ENCODE measurements at places on chromosomes 6 and 20. TPM values are rescaled to one million over a fixed set of nuclear protein-coding genes. Genes with fewer than 3 reads are reported as not detected.

The ZBTB46 gene
- 2.2 TPM for total RNA-seq

DNA sequence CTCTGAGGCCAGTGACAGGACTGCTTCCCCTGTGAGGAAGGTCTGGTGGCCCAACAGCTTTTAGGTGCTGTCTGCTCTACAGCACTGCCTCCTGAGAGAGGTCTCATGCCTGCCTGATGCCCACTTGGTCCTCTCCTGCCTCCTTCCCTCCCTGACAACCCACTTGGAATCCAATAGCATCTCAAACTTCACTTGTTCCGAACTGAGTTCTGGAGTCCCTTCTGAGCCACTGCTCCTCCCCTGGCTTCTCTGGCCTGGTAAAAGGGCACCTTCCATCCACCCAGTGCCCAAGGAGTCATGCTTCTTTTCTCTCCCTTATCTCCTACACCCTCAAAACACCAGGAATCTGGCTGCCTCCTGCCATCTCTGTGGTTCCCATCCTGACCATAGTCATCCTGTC lies 1.9 kb downstream of the MAVS start:
- H3K27ac ChIP-seq = no peak overlapping the region
- no peaks in the 10 kb centered on the region for H3K36me3 ChIP-seq
- no peak for DNase-seq
- H3K27me3 ChIP-seq = no peaks in the 10 kb centered on the region

- H3K27ac ChIP-seq = no peak overlapping the region
- H3K4me3 ChIP-seq = no peak overlapping the region
- H3K4me1 ChIP-seq = no peaks in the 10 kb centered on the region
- no peaks in the 10 kb centered on the region for H3K27me3 ChIP-seq
- DNase-seq = no peak
- H3K36me3 ChIP-seq = no peaks in the 10 kb centered on the region
Observed at GRCh38 chr20:52724541-52724940, 247.6 kb upstream of the TSHZ2 start.

- H3K4me3 ChIP-seq = peak overlapping the region; percentile 73
- H3K4me1 ChIP-seq = no peaks in the 10 kb centered on the region
- no peaks in the 10 kb centered on the region for H3K27me3 ChIP-seq
- peak; percentile 93 for DNase-seq
Observed at GRCh38 chr6:7909323-7910276, 988 bp downstream of the TXNDC5 start.

The SUMO4 gene
- 1.2 TPM for total RNA-seq

DNA sequence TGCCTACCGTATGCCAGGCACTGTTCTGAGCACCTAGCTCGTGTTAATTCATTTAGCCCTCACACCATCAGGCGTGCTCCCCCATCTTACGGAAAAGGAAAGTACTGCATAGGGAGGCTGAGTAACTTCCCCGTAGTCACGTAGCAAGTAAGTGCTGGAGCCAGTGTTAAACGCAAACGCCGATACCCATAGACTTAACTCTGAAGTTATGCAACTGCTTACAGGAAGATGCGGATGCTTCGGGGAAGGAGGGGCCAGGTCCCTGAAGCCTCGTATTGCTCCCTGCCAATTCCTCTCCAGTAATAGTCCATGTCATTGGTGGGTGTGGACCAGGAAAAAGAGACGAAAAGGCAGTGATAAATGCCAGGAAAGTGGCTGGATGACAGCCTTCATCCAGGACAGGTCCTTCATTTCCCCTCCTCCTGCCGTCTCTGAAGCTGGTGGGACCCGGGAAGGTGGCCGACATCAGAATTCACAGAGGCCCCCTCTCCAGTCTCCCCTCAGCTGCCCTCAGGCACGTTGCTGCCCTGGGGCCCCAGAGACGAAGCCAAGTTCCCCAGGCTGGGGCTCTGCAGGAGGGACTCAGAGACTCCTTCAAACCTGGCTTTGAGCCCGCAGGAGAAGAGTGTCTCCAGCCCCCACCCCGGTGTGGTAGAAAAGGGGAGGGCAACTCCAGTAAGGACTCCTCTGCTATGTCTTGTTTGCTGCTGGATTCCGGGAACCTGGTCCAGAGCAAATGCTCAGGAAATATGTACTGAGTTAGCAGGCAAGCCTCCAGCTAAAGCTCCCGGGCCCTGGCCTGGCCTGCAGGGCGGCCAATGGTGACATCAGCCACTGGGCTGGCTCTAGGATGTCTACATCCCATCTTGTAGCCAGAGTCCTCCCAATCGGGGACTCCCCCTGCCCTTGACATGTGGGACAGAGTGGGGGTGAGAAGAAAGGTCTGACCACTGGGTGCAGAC lies 37.8 kb downstream of the RAB44 start:
- H3K4me3 ChIP-seq = no peak overlapping the region
- peak; percentile 76 for DNase-seq
- H3K27ac ChIP-seq = no peak overlapping the region
- H3K36me3 ChIP-seq = no peaks in the 10 kb centered on the region
- no peaks in the 10 kb centered on the region for H3K27me3 ChIP-seq
- H3K4me1 ChIP-seq = no peaks in the 10 kb centered on the region

The JAG1 gene
- 5.8 TPM for total RNA-seq

The CD93 gene
- total RNA-seq = 21.5 TPM

The ECT2L gene
- not detected for total RNA-seq

The SAMD3 gene
- total RNA-seq = 0.64 TPM

DNA sequence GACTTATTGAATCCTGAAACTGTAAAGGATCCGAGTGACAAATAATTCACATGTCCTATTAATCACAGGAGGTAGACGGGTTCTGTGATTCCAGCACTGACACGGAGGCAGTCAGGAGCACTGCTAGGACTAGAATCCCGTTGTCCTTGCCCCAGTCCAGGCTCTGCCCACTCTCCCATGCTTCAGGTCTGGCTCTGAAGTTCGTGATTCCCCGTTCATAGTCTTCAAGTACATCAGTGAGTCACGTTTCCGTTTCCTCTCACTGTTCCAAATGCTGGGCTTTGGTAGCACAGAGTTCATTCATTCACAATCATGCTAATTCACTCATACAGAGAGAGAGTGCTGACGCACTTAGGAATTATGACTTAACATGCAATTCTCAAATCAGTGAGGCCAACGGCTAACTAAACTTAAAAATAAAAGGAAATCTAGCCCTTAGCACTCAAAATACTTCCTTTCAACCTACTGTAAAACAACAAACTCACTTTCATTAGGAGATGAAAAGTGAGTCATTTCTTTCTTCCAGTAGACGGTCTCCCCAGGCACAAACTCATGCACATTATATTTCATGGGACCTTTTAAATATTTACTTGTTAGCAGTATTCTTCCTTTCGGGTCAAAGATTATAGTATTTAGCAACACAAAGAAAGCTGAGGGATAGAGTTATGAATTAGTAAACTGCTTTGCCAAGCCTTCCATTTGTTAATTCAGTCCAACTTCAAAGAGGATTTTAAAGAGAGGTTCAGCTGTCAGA lies 94.0 kb upstream of the NHSL1 start:
- no peaks in the 10 kb centered on the region for H3K36me3 ChIP-seq
- no peaks in the 10 kb centered on the region for H3K27me3 ChIP-seq
- DNase-seq = peak; percentile 60
- H3K4me3 ChIP-seq = peak overlapping the region; percentile 4
- peak overlapping the region; percentile 82 for H3K27ac ChIP-seq

- H3K27ac ChIP-seq = no peak overlapping the region
- H3K4me1 ChIP-seq = no peaks in the 10 kb centered on the region
- H3K27me3 ChIP-seq = no peaks in the 10 kb centered on the region
- H3K4me3 ChIP-seq = no peak overlapping the region
- H3K36me3 ChIP-seq = no peaks in the 10 kb centered on the region
- no peak for DNase-seq
Observed at GRCh38 chr20:61382194-61382593, 130.1 kb downstream of the CDH4 start.

The SLC29A1 gene
- 27.4 TPM for total RNA-seq

DNA sequence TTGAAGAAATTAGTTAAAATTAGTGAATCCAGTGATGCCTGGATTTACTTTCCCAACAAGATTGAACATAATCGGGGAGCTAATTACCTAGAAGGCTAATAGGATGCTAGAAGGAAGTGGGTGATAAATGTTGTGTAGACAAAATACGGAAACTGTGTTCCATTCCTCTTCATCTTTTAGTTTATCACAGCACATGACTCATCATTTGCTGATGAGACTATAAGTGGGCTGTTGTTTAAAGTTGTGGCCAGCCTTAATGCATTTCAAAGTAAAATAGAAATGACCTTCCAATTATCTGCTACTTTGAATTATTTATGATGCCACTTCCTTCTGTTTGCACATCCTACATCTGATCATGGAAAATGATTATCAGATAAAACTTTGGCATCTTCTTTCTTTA lies 43.4 kb downstream of the OGFRL1 start:
- no peak for DNase-seq
- no peak overlapping the region for H3K4me3 ChIP-seq
- H3K4me1 ChIP-seq = no peaks in the 10 kb centered on the region
- no peak overlapping the region for H3K27ac ChIP-seq

DNA sequence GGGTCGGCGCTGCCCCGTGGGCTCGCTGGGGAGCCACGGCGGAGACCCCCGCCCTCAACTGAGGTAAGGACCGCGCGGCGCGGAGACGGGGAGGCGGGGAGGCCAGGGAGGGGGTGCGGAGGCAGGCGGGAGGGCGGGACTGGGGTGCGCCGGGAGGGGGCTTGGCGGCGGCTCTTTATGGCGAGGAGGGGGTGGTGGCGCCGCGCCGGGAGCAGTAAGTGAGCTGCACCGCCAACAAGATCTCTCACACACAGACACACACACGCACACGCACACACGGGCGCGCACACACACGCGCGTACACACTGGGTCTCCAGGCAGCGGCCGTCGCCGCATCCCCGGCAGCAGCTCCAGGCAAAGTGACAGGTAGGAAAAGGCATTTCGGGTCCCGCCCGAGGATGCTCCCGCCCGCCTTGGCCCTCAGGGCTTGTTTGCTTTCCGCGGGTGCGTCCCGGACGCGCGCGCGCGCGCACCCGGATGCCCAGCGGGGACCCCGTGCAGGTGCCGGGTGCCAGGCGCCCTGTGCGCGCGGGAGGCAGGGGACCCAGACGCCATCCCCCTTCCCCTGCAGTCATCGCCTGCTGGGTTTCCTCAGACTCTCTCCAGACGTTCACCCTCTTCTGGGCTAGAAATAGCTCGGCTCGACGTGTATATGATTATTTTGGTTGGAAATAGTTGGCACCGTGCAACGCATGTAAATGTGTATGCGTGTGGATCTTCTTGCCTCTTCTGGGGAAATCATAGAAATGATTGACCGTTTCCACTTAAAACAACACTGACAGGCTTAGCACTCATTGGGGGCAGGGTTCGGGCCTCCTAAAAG lies at the start of gene PLCB4:
PLCB4 (plus strand) TSS at position 247 of the 823 bp plus-strand sequence. CDS start 238,728 bp downstream, outside the sequence.
- H3K4me1 ChIP-seq = no peaks in the 10 kb centered on the region
- peak within 1 kb of the TSS; percentile 9 for H3K4me3 ChIP-seq
- peaks cover 16% of the 10 kb centered on the region for H3K27me3 ChIP-seq
- no peak for DNase-seq
- no peak within 1 kb of the TSS for H3K27ac ChIP-seq

GRCh38 chr6:29705389-29706231 lies 17.6 kb upstream of the HLA-F start:
- H3K27me3 ChIP-seq = no peaks in the 10 kb centered on the region
- no peak overlapping the region for H3K4me3 ChIP-seq
- no peak overlapping the region for H3K27ac ChIP-seq
- no peaks in the 10 kb centered on the region for H3K36me3 ChIP-seq
- DNase-seq = no peak

The CCN6 gene
- not detected for total RNA-seq

DNA sequence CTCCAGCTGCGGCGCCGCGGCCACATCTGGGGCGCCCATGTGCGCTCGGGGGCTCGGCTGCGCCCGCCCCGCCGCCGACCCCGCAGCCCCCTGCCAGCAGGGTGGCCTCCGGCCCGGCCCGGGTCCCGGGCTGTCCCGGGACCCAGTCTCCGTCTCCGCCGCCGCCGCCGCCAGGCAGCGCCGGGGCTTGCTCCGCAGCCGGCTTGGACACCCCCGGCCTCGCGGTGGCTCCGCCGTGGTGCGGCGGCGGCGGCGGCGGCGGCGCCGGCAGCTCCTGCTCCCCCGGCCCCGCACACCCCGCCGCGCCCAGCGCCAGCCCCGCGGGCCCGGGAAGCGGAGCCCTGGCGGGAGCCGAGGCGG lies 219 bp downstream of the ISM1 start:
- H3K4me3 ChIP-seq = no peak overlapping the region
- no peaks in the 10 kb centered on the region for H3K27me3 ChIP-seq
- H3K36me3 ChIP-seq = no peaks in the 10 kb centered on the region

DNA sequence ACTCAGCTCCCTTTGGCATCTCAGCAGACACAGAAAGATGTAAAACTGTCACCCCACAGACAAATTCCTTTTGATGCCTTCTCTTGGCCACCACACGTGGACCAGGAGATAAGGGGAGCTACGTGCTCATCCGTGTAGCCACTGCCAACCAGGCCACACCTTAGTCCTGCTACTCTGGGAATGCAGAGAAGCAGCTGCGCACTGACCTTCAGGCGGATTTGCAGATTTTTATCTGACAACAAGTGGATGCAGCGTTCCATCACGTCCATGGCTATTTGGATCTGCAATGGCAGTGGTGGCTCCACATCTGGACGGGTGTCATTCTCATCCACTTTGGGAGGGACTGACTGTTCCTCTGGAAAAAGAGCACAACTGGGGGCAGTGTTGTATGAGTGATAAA lies 30.8 kb downstream of the TTI1 start:
- peaks cover 17% of the 10 kb centered on the region for H3K36me3 ChIP-seq
- H3K27me3 ChIP-seq = no peaks in the 10 kb centered on the region
- H3K4me1 ChIP-seq = no peaks in the 10 kb centered on the region
- DNase-seq = no peak
- no peak overlapping the region for H3K4me3 ChIP-seq

The LINC00237 gene
- total RNA-seq = not detected

The CNR1 gene
- total RNA-seq = 0.14 TPM

- no peaks in the 10 kb centered on the region for H3K4me1 ChIP-seq
- H3K4me3 ChIP-seq = no peak overlapping the region
- DNase-seq = no peak
- H3K27me3 ChIP-seq = no peaks in the 10 kb centered on the region
Observed at GRCh38 chr6:3627956-3628835, 123.3 kb downstream of the PXDC1 start.

DNA sequence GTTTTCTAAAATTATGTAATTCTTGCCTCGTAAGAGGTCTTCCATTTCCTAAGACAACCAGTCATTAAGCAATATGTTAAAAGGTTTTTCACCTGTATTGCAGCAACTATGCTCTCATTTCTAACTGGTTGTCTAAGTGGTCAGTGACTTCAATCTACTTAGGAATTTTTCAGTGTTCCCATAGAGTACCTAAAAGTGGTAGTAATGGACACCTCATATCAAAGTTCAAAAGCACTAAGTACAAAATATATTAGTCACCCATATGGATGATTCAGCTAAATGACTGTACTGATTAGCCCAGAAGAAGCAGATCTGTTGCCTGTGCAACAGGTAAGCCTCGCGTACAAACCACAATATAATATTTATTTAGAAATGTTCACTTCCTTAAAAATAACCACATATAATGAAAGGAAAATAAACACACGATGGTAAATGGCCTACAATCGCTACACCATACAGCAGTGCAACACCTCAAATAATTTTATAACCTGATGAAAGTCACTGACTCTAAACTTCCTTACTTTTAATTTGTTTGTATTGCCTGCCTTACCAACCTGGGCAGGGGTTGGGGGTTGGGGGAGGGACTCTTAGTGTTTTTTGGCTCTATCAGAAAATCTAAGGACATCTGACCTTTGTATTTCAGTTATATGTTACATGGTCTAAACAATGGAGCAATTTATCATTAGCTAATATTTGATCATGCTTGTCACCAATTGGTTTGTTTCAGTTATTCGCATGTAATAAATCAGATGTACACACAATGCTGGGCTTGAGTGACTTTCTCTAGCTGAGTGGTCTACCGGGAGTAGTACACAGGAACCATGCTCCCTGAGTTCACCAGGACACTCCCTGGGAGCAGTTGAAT lies 105.9 kb downstream of the HIVEP2 start:
- DNase-seq = no peak
- H3K27ac ChIP-seq = no peak overlapping the region
- no peaks in the 10 kb centered on the region for H3K4me1 ChIP-seq
- no peaks in the 10 kb centered on the region for H3K27me3 ChIP-seq
